T-helper 1 cell (primary cell): ENCODE measurements at places on chromosomes 1 and 21.

DNA sequence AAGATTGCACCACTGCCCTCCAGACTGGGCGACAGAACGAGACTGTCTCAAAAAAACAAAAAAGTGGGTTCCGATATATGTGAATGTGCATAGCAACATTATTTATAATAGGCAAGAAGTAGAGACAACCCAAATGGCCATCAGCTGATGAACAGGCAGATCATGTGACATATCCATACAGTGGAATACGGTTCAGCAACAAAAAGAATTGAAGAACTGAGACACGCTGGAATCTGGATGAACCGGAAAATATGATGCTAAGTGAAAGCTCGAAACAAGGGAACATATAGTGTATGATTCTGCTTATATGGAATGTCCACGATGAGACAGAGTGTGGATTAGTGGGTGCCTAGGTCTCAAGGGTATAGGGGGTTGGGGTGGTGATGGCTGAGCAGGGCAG lies 28.5 kb upstream of the MORC3 start:
- DNase-seq, result no peak

GRCh38 chr1:223248770-223249140 lies 105.7 kb upstream of the TLR5 start:
- peak; percentile 8 for DNase-seq

- DNase-seq, result no peak
Measured at GRCh38 chr1:36133484-36133883, 8.5 kb upstream of the COL8A2 start.

DNA sequence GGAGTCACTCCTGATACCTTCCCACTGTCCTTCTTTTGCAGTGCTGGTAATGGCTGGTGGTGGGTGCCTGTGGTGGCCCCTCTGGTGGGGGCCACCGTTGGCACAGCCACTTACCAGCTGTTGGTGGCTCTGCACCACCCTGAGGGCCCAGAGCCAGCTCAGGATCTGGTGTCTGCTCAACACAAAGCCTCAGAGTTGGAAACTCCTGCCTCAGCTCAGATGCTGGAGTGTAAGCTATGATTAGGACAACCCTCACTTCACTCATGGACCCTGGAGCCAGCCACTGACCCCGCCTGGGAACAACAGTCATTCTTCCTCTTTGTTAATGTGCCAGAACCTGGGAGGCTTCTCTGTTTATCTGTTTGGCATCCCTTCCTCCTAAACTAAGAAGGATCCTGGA lies 1.1 kb upstream of the ATP8B2 start:
- DNase-seq, result no peak

GRCh38 chr1:67468066-67468718 lies 38.0 kb upstream of the SERBP1 start:
- DNase-seq, result no peak
